ENCODE measurements at places on chromosomes 13 and 19.

DNA sequence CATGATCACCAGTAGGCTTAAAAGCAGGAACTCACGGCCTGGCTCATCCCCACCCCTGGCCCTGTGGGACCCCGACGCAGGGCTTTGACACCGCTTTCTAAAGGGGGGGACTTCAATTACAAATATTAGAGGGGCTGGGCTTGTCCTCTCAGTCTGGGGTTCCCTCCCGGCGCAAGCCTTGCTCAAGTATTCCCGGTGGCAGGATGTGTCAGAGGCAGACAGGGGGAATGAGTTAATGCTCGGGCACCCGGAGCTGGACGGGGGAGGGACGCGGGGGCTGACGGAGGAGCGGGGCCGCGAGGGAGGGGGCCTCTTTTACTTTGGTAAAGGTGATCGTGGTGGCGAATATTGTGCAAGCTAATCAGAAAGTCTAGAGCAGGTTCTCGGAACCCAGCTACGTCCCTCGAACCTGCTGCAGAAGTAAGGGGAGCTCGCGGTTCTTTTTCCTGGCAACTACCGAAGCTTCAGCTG, 1.1 kb downstream of the FGF14 start:
- no peak for DNase-seq

DNA sequence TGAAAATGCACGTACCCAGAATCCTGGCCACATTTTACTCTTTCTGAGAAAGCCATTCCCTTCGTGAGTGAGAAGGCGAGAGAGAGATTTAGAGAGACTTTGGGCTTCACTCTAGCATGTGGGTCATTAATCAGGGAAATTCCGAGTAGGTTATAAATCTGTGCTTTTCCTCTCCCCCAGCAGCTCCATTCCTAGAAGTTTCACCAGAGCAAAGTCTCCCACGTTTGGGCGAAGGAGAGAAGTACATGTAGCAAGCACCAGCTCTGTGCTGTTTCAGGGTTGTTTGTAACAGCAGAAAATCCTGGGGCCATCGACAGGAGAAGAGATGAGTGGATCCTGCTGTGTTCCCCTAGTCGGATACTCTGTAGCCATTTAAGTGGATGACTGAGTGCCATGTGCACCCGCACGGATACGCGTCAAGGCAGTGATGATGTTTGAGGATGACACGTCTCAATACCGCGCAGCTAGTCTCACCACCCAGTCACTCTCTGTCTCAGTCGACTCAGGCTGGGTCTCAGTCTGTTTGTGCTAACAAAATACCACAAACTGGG, 131.8 kb upstream of the PEG3 start:
- DNase-seq: no peak

DNA sequence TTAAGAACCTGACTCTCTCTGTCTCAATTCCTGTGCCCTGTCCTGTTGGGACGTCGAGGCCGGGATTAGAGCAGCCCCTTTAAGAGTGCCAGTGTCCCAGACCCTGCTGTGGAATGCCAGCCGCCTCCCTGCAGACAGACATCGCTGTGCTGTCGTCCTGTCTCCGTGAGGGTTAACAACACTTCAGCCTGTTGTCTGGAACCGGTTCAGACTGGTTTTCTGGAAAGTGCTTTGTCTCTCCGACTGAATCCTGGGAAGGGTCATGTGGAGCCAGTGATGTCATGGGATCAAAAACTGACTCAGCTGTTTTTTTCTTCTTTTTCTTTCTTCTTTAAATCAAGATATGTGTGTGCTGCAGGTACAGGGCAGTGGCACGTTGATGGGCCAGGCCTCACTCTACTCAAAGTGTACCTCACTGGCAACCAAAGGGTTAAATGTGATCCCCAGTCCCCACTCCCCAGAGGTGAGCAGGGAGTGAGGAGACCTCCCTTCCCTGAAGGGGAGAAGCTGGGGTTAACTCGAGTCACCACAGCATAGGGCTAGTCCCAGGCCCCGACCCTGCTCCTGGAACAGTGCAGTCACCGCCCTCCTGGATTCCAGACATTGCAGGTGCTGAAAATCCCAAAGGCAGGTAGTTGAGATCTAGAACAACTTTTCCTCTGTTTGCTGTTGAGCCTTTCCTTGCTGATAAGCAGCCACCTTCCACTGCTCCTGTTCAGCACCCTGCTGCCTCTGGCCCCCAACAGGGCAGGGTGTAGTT, 50.8 kb downstream of the TSSK6 start:
- no peak for DNase-seq

DNA sequence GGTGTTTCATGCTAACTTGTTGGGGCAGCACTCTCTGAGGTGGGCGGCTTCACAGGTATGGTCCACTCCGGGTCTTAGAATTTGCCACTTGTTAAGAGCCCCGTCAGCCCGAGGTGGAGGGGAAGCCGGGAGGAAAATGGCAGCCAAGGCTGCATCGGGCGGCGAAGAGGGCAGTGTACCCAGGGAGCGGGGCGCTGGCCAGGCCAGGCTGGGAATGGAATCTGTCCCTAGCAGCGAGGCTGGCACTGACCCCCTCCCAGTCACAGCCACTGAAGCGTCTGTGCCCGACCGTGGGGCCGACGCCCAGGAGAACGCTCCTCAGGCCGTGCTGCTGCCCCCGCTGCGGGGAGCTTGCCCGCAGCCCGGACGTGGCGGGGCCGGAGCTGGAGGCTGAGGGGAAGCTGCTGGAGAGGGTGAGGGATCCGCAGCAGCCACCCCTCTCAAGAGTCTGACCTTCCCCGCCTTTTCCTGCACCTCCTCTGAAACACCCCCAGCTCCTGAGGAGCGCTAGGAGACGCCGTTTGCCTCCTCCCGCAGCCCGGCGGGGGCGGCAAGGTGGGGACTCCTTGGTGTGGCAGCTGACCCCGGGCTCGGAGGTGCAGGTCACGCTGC, 313.8 kb upstream of the SPRY2 start:
- no peak for DNase-seq

DNA sequence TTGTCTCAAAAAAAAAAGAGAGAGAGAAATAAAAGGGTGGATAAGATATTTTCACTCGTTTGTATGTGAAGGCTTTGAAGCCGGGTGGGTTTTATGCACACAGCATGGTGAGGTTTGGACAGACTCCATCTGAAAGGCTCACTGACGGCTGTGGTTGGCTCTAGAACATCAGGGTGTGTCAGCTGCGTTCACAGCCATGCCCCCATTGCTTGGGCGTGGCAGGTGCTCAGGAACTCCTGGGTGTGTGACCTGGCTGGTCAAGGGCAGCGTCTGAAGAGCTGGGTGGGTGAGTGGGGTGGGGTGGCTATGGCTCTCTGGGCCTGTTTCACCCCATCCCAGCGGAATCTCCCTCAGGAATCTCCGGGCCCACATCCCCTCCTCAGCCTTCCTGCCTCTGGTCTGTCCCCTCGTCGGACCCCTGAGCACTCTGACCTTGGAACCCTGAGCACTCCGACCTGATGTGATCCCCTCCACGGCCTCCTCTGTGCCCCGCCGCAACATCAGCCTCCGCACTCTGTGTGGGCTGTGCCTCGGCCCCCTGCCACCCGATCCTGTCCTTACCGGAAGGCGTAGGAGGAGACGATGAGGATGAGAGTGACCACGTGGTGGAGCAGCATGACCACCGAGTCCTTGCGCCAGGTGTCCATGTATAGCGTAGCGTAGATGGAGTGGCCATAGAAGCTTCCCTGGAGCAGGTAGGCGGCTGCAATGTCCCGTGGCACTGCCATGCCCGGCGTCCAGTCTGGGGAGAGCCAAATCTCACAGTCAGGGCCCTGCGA, 12.2 kb downstream of the CERS1 start:
- DNase-seq: no peak
